ENCODE measurements at places on chromosomes 7 and 10. TPM values are rescaled to one million over a fixed set of nuclear protein-coding genes. Genes with fewer than 3 reads are reported as not detected.

DNA sequence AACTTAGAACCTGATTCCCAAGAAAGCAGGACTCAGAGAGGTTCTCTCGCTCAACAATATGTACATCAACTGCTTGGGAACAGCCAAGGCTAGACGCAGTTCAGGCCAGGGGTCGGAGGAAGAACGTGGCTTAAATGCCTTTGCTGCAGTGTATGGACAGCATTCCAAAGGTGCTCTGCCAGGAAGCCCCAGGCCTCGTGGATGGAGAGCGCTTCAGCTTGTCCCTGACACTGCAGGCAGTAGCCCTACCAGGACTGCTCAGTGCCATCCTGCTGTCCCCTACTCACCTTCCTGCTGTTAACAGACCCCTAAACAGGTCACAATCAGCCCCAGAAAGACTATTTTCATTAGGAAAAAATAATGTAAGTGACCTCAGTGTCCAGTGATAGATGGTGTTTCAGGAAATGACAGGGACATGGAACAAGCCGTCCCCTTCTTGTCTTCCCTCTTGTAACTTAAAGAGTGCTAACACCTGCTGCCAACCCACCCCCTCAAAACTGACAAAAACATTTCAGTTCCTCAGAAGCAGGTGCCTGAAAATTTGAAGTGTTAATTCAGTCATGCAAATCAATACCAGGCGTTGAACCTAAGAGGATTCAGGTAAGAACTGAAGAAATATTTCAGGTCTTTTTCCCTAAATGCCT, 16.5 kb downstream of the CREB3L2 start:
- H3K36me3 ChIP-seq: peaks cover 43% of the 10 kb centered on the region
- H3K4me3 ChIP-seq: peak overlapping the region; percentile 20
- H3K27ac ChIP-seq: peak overlapping the region; percentile 83
- no peaks in the 10 kb centered on the region for H3K27me3 ChIP-seq
- no peak for DNase-seq
- peaks cover 55% of the 10 kb centered on the region for H3K4me1 ChIP-seq

DNA sequence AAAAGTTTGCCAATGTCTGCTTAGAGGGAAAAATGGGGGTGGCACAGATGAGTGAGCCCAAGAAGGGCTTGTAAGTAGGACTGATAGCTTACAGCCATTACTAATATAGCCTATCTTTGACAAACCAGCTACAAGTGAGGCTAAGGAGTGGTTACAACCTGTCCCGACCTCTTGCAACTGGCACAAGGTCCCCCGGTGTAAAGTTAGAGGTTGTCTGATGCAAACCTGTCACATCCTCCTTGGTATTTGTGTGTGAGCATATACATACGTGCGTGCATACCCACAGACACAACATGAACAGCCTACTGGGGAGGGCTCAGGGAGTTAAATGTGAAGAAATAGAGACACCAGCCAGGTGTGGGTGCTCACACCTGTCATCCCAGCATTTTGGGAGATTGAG, 14.6 kb downstream of the ADAP1 start:
- no peak overlapping the region for H3K27ac ChIP-seq
- peaks cover 23% of the 10 kb centered on the region for H3K27me3 ChIP-seq
- no peak for DNase-seq
- no peaks in the 10 kb centered on the region for H3K36me3 ChIP-seq
- no peak overlapping the region for H3K4me3 ChIP-seq
- H3K4me1 ChIP-seq: no peaks in the 10 kb centered on the region

DNA sequence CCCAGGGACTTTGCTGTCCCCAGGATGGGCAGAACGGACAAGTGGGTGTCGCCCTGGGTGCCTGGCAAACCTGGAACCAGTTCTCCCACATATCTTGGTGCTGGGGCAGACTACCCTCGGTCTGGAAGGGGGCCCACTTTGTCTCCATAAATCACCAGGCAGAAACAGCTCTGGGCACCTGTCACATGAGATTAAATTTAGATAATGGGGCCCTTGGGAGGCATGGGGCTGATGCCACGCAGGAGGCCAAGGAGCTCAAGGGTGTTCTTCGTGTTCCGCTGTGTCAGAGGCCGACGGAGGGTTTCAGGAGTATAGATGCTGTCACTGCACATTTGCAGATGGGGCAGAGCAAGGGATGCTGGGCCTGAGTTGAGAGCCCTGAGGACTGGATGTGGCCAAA, 72.7 kb downstream of the TMEM130 start:
- H3K27ac ChIP-seq: peak overlapping the region; percentile 74
- H3K36me3 ChIP-seq: no peaks in the 10 kb centered on the region
- no peak overlapping the region for H3K4me3 ChIP-seq
- H3K4me1 ChIP-seq: no peaks in the 10 kb centered on the region
- H3K27me3 ChIP-seq: no peaks in the 10 kb centered on the region

Gene ADAM12
- 5.2 TPM for total RNA-seq

- H3K36me3 ChIP-seq: no peaks in the 10 kb centered on the region
- no peak for DNase-seq
- no peaks in the 10 kb centered on the region for H3K27me3 ChIP-seq
- H3K4me3 ChIP-seq: no peak overlapping the region
- no peak overlapping the region for H3K27ac ChIP-seq
These were observed 538.5 kb downstream of the INHBA start for GRCh38 chr7:41164440-41164839.

Gene SLC29A4
- 79.6 TPM for total RNA-seq

- peaks cover 30% of the 10 kb centered on the region for H3K4me1 ChIP-seq
- peak overlapping the region; percentile 76 for H3K27ac ChIP-seq
- H3K4me3 ChIP-seq: peak overlapping the region; percentile 82
- peak; percentile 81 for DNase-seq
- H3K27me3 ChIP-seq: peaks cover 4% of the 10 kb centered on the region
These were observed 537.1 kb upstream of the FOXK1 start for GRCh38 chr7:4144811-4145510.

DNA sequence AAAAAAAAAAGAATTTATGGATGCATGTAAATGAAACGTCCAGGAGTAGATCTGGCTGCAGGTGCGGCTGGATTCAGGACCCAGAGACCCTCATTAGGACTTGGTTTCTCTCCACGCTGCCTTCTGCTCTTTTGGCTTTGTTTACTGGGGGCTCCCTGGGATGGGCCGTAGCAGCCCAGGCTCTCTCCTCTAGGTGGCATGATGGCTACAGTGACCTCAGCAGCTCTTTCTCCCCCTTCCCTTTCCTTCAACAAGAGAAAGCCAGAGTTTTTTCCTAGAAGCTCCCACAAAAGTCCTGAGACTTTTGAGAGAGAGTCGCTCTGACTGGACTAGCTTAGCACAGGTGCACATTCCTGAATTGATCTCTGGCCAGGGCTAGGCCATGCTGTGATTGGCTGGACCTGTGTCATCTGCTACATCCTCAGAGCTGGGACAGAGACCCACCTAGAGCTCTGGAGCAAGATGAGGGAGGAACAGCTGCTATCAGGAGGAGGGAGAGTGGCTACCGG, 67.8 kb upstream of the PDCD4 start:
- no peak for DNase-seq
- peak overlapping the region; percentile 74 for H3K27ac ChIP-seq
- H3K36me3 ChIP-seq: peaks cover 11% of the 10 kb centered on the region
- H3K4me3 ChIP-seq: no peak overlapping the region
- H3K27me3 ChIP-seq: no peaks in the 10 kb centered on the region

Gene CALML3
- not detected for total RNA-seq

Gene CRCP
- 28.6 TPM for total RNA-seq

DNA sequence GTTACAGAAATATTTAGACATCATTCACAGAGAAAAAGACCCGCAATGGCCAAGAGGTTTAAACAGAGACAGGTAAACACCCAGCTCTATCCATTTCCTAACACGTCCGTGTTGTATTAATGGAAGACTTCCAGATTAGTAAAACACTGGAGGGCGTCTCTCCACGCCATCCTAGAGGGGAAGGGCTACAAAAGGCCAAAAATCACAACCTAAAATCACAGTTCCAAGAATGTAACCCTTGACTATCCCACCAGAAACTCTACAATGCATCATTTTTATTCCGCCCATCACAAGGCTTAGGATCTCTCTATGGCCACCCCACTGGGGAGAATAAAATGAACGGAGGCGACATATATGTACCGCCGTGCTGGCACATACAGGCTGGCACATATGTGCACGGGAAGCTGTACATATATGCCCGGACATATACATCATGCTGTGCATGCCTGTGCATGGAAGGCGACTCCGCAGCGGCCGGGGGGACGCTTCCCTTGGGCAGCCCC, 734 bp downstream of the PCLO start:
- peaks cover 10% of the 10 kb centered on the region for H3K4me1 ChIP-seq
- no peaks in the 10 kb centered on the region for H3K36me3 ChIP-seq
- peak overlapping the region; percentile 92 for H3K4me3 ChIP-seq
- H3K27ac ChIP-seq: peak overlapping the region; percentile 68
- H3K27me3 ChIP-seq: no peaks in the 10 kb centered on the region
- DNase-seq: no peak

DNA sequence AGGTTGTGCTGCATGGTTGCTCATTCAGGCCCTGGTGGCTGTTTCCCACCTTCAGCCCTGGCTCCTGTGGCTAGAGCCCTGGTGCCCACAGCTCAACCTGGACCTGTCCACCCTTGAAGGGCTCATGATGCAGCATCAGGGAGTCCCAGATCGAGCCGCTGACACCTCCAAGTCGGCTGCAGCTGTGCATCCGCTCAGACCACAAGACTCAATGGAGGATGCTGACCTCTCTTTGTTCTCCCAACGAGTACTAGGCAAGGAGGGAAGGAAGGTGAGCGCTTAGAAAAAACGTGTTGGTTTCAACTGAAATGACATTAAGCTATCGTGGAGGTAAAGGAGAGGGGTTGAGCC, 9.5 kb upstream of the C10orf95 start:
- no peak for DNase-seq
- H3K4me3 ChIP-seq: peak overlapping the region; percentile 92
- peaks cover 3% of the 10 kb centered on the region for H3K36me3 ChIP-seq
- peaks cover 2% of the 10 kb centered on the region for H3K27me3 ChIP-seq

DNA sequence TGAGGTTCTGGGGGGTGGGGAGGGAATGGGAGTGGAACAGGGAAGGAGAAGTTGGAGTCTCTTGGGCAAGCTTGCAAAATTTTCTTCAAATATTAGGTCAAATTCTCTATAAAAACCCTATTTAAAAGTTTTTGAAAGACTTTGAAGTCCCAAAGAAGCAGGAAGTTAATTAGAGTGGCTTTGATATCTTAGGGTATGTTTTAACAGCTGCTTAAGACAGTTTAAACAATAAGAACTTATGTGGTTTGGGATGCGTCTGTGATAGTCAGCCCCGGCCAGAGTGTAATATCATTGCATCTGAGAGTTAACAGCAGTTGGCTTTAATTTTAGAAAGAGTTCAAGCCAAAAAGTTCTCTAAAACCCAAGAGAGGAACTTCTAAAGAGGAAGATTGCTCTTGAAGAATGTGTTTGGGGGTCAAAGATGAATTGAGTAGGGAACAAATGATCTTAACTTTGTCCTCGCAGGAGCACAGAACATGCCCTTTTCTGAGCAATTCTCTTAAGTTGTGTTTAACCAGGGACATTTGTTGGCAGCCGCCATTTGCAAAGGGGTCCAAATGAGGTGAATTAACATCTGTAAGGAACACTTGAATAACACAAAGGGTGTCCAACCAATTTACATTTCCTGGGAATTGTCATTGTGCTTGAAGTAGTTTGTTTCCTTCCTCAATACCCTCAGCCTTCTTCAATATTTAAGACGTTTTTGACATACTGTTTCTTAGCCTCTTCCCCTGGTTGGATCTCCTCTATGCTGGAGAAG, 182.4 kb downstream of the PTEN start:
- H3K4me3 ChIP-seq: no peak overlapping the region
- peaks cover 33% of the 10 kb centered on the region for H3K4me1 ChIP-seq
- H3K36me3 ChIP-seq: no peaks in the 10 kb centered on the region

- H3K27ac ChIP-seq: no peak overlapping the region
- H3K4me3 ChIP-seq: no peak overlapping the region
- H3K27me3 ChIP-seq: no peaks in the 10 kb centered on the region
- H3K4me1 ChIP-seq: peaks cover 21% of the 10 kb centered on the region
- DNase-seq: no peak
- H3K36me3 ChIP-seq: no peaks in the 10 kb centered on the region
These were observed 37.2 kb downstream of the BAMBI start for GRCh38 chr10:28714401-28715053.

DNA sequence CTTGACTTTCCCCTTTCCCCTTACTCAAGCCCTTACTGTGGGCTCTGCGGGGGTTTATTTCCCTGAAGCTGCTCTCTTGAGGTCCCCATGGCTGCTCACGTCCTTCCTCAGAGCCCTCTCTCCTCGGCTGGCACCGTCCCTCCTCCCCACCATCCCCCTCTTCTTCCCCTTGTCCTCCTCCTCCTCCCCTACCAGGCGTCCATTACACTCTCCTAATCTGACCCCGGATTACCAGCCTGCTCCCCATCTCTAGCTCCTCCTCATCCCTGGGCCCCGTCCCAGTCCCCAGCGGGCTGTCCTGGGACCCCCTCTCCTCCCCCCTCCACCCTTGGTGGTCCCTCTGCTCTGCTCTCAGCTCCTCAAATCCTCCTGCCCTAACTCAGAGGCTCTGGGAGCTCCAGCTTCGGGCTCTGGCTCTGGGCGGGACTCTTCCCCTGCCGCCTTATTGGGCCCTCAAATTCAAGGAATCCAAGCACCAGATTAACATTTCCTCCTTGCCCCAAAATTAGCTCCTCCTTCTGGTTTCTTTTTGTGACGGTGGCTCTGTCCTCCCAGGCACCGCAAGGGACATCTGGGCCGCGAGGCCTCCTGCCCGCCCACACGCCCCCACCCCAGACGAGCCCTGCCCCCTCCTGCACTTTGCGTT, 48.5 kb upstream of the LEP start:
- H3K4me3 ChIP-seq: no peak overlapping the region
- DNase-seq: no peak
- H3K36me3 ChIP-seq: no peaks in the 10 kb centered on the region
- H3K27ac ChIP-seq: no peak overlapping the region
- peaks cover 37% of the 10 kb centered on the region for H3K27me3 ChIP-seq
